ENCODE measurements at places on chromosomes 5 and 9.

GRCh38 chr5:172183881-172184280 lies 4.1 kb downstream of the STK10 start:
- DNase-seq, result no peak

DNA sequence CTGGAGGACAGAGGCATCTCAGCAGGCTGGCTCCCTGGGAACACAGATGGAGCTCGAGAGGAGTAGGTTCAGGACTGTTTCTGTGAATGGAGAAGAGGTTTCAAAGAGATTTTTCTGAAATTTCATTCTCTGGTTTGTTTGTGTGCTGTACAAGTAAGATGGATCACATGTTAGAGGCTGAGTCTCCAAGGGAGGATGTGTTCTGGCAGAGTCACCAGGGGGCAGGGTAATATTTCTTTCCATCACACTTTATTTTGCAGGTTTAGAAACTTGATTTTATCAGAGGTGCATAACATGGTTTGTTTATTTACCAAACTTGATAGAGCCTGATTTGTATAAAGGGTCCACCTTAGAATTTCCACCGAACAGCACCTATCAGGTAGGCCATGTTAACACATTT lies 69.2 kb upstream of the ARL15 start:
- no peak for DNase-seq

DNA sequence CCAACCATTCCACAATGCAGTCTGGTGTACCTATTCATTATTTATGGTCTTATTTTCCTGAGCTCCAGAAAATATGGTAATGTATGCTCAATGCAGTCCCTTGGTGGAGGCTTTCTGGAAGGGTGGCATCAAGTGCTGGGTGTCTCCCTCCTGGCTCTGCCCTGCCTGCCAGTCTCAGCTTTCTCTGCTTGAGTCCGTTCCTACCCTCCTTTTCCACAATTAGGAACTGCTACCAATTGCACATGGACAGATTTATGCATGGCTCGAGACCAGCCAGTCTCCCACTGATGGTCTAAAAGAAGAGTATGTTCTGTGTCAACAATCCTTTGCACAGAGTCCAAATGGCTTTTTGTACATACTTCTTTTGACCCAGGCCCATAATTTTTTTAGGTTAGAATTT lies 189.8 kb downstream of the TLE1 start:
- DNase-seq, result no peak

DNA sequence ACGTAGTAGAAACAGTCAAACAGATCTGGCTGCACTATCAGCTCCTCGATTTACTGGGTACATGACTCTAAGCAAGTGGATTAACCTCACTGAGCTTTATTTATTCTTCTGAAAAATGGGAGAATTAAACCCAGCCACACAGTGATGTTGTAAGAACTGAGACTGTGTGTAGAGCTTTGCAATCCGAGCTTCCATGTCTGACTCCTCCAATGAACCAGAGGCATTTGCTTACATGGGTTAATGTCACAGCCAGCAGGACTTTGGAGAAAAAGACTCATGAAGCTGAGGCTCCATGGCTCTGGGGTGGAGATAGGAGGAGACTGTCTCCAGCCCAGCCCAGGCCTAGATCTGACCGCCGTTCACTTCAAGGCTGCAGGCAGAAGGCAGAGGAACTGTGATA lies 201.3 kb downstream of the CDK5RAP2 start:
- no peak for DNase-seq

- no peak for DNase-seq
Measured at GRCh38 chr5:168443950-168444700, 42.1 kb upstream of the RARS1 start.

- DNase-seq, result no peak
Measured at GRCh38 chr9:126336736-126337325, 10.2 kb downstream of the MVB12B start.

DNA sequence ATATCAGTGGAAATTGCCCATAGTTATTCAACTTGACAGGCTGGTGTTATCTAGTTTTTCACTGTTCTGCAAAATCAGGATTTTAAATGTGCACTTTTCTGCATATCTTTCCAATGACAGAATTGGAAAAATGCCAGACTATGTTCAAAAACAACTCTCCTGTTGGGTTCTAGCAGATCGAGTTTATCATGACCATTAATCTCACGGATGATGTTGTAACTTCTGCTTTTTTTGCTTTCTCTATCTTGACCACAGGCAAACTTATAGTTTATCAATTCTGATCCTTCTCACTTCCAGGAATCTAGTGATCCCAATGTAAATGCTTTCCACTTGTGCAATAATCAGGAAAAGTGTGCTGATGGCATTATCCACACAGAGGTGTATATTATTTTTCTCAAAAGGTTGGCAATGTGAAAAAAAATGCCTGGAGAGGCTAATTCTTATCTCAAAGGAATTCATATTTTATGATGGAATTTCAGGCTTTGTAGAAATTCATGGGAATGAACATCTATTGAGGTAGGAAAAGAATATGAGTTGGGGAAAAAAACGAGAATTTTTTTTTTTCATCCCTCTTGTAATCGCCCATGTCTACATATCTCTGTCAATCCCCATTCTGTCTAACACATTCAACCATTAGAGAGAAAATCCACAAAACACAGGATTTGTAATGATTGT lies 73.6 kb upstream of the DAB2 start:
- no peak for DNase-seq

- no peak for DNase-seq
Measured at GRCh38 chr5:74442466-74442865, 198.1 kb downstream of the ENC1 start.

- DNase-seq, result no peak
Measured at GRCh38 chr9:133603135-133603927, 5.9 kb downstream of the FAM163B start.

All from stimulated activated CD8-positive, alpha-beta memory T cell treated with anti-CD3 and anti-CD28 coated beads, Interleukin-7, amount 100 ng/mL, for 1 hour (primary cell).